ENCODE measurements at places on chromosomes 3 and 15.
A peak's percentile ranks its signal among the peaks of the same experiment; 100 is the strongest.

DNA sequence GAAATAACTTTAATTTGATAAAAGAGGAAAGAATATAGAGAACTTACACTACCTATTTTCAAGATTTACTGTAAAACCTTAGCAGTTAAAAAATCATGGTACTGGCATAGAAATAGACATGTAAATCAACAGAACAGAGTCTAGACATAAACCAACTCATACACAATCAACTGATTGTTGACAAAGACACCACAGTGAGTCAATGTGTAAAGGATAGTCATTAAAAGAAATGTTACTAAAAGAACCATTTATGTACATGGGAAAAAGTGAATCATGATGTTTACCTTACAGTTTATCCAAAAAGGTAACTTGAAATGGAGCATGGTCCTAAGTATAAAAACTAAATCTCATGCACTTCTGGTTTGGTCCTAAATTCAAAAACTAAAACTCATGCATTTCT, 847.4 kb downstream of the IGSF11 start:
- no peak for DNase-seq

GRCh38 chr15:26032162-26032846, 169.2 kb upstream of the ATP10A start:
- no peak for DNase-seq

DNA sequence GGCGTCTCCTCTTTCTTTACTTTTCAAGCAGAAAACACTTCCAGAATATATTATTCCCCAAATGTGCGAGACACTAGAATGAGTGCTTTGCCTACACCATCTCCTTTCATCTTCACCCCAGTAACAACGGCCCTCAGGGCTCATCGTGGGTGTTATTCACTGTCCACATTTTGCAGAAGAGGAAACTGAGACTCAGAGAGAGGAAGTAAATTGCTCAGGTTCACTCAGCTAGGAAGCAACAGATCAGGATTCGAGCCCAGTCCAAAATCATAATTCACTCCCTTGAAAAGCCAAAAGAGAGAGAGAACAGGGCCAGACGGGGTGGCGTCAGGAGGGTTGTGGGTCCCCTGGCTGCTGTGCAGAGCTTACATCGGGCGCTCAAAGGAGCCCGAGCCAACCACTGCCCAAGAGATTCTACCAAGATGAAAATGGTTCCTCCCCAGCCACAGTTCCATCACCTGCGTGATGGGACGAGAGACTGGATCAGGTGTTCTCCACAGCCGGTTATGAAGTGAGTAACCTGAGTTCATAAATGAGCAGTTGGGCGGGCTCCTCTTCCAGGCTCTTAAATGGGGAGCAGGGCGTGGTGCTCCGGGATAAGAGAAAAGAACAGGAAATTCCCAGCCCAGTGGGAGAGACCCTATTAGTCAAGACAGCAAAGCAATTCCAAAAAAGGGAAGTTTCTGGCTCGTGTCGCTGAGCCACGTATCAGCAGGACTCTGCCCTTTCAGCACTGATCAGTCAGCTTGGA, 48.6 kb upstream of the FLNB start:
- DNase-seq: peak; percentile 97

GRCh38 chr3:105466072-105466471, 99.4 kb downstream of the ALCAM start:
- no peak for DNase-seq

- DNase-seq: no peak
Observed at GRCh38 chr3:56188201-56188600, 280.1 kb downstream of the ERC2 start.

DNA sequence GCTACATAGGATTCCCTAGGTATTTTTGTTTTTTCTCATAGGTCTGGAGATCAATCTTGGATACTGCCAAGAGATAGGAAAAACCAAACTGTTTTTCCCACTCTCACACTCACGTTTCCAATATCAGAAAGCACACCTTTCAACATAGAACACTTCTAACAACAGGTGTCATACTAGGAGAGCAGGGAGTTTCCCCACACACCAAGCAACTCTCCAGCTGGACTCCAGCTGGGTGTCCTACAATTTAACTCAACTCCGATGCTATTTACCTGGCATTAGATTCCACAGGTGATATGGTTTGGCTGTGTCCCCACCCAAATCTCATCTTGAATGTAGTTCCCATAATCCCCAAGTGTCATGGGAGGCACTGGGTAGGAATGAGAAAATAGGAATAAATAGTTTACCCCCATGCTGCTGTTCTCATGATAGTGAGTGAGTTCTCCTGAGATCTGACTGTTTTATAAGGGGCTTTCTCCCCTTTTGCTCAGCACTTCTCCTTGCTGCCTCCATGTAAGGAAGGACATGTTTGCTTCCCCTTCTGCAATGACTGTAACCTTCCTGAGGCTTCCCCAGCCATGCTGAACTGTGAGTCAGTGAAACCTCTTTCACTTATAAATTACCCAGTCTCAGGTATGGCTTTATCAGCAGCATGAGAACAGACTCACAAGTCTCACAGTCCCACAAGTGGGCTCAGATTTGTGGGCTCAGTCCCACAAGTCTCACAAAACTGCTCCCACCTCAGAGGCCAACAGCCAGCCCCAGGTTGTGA, 354.5 kb upstream of the THBS1 start:
- no peak for DNase-seq

DNA sequence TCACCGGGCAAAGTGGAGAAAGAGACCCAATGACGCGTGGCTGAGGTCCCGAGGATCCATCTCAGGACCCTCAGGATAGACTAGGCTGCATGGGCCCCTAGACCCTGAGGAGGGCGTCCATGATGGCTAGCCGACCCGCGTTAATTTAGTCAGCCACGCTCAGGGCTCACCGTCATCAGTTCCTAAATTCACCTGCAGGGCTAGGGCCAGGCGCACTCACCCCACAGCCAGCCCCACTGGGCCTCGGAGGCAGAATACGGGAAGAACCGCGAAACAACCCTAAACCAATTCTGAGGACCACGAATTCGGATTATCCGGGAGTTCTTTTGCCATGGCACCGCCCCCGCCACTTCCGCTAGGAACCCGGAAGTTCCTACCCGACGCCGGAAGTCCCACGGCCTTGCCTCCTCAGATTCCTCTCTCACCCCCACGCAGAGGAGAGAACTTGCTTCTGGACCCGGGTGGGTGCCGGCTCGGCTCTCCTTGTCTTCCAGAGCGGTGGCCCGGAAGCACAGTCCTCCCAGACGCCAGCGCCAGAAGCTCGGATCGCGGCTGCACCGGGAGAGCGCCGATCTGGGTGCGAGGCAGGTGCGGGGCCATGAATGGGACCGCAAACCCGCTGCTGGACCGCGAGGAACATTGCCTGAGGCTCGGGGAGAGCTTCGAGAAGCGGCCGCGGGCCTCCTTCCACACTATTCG, at the start of the genes EAF1 and METTL6:
TSS of gene EAF1 (plus strand) at position 417 of the 699 bp plus-strand sequence. CDS start at position 599, 182 bp downstream.
TSS of gene METTL6 (minus strand) at position 363 of the 699 bp plus-strand sequence. CDS start 1,033 bp downstream, outside the sequence.
- peak; percentile 95 for DNase-seq

DNA sequence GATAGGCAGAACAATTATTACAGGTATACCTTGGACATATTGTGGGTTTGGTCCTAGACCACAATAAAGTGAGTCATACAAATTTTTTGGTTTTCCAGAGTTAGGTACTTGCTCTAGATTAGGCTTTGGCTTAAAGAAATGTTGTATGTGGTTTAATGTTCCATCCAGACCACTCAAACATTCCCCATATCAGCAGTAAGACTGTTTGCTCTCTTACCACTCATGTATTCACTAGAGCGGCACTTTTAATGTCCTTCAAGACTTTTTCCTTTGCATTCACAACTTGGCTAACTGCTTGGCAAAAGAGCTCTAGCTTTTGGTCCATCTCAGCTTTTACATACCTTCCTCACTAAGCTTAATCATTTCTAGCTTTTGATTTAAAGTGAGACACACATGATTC, 250.5 kb upstream of the SETMAR start:
- no peak for DNase-seq

DNA sequence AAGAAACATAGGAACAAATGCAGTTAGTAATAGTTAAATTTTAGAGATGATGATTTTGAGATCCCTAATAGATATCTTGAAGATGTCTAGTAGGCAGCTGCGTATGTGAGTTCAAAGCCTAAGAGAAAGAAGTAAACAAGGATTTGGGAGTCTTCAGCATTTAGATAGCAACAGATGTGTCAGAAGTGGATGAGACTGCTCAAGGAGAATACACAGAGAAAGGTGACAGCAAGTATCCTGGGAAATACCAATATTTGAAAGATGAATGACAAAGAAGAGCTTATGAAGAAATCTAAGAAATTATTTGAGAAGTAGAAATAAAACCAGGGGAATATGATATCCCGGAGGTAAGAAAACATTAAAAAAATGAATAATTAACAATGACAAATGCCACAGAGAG, 130.9 kb downstream of the PCCB start:
- DNase-seq: no peak

DNA sequence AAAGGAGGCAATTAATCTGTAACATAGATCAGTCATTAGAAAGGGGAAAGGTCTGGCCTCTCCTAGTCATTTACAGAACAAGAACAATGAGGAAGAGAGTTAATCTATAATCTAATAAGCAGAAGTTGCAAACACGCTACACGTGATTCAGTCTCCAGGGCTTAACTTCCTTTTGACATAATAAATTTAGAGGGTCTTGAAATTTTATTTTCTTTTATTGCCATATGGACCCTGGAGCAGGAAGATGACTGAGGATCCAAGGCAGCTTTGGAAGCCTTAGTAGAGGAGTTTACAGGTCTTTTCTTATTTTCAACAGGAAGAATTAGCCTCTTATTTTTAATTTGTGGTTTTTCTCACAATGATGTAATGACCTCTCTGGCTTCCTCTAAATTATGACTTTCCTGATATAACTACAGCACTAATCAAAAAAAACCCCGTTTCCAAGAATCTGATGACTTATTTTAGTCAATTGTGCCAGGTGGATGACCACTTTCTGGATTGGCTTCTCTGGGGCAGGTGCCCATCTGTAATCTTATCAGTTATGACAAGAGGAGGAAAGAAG, 32.2 kb downstream of the ADGRG7 start:
- no peak for DNase-seq

DNA sequence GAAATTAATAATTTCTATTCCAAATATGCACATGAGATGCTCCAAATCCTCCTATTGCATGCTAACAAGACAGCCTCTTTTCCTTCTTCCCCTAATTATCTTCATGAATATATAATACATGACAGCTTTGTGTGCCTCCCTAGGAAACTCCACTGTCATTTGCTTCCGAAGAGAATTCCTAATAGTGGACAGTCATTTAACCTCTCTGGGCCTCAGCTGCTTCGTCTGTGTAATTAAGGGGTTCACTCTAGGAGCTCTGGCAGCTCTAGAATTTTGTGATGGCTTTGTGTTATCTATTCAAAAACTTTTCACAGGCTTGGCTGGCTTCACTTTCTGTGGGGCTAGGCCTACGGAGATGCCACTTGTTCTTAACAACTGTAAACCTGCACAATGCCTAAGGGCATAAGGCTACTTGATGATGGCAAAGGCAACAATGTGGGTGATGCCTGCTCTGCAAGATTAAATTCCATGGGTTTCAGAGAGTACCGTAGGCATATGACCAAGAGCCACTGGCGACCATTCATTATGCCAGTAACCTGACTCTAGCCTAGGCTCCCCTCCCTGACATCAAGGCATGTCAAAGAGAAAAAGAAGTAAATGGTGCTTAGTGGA, 333.8 kb upstream of the UMPS start:
- DNase-seq: no peak

GRCh38 chr15:40115670-40116093, 7.0 kb upstream of the BMF start:
- peak; percentile 79 for DNase-seq

- DNase-seq: no peak
Observed at GRCh38 chr15:27686369-27686768, 412.7 kb downstream of the OCA2 start.

- DNase-seq: peak; percentile 19
Observed at GRCh38 chr3:171320750-171321558, 139.3 kb downstream of the TNIK start.

DNA sequence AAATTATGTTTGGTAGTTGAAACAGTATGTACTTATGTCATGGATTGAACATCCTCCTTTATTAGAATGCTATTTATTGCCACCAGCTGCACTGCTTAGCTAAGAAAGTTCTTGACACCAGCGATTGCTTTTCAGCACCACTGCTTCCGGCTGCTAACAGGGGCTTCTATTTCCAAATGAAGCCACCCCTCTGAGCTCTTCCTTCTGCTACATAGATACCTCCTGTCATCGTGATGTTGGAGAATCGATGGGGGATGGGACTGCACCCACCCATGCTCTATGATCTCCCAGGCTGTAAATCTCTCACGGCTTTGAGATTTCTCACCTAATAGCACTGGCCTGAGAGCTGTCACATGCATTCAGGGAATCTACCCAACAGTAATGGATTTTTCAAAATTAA, 259.2 kb downstream of the MEIS2 start:
- no peak for DNase-seq

- DNase-seq: no peak
Observed at GRCh38 chr15:27796405-27797320, 302.5 kb downstream of the OCA2 start.

DNA sequence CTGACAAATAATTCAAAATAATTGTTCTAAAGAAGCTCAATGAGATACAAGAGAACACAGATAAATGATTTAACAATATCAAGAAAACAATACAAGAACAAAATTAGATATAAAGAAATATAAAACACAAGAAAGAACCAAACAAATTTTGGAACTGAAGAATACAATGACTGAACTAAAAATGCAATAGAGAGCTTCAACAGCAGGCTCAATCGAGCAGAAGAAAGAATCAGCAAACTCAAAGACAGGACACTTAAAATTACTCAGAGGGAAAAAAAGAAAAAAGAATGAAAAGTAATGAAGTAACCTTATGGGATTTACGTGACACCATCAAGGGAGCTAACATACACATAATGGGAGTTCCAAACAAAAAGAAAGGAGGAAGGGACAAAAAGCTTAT, 32.1 kb downstream of the CCDC54 start:
- DNase-seq: no peak

DNA sequence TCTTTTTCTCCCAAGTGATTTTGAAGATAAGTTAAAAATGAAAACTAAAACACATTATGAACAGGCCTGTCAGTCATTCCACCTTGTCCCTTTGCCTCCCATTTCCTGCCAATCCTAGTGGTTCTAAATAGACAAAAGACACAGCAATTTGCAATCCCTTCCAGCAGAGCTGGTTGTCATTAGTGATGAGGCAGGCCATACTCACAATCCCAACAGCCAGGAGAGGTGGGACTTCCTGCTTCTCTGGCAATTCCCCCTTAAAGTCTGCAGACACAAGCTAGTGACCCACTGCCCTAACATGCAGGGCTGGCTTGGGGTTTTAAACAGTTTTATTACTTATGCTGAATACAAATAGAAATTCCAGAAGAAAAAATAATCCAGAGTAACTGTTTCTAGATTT, 38.4 kb upstream of the RBP1 start:
- no peak for DNase-seq

GRCh38 chr3:10946526-10946925, 46.0 kb upstream of the SLC6A1 start:
- DNase-seq: no peak
